ENCODE measurements at places on chromosomes 2 and 18.

DNA sequence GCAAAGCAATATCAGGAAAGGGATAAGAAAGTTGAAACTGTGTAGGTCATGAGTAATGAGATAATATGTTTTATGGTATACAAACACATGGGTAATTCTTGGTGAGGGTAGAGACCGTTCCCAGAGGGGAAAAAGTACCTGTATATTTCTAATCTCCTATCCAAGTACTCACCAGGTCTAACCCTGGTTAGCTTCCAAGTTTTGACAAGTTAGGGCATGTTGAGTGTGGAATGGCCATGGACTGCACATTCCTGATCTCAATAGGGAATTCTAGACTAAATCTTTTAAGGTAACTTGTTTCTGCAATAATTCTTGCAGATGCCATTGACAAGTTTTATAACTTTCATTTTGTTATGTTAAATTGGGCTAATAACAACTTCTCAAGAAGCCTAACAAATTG lies 216.6 kb downstream of the SPAG16 start:
- DNase-seq, result no peak

DNA sequence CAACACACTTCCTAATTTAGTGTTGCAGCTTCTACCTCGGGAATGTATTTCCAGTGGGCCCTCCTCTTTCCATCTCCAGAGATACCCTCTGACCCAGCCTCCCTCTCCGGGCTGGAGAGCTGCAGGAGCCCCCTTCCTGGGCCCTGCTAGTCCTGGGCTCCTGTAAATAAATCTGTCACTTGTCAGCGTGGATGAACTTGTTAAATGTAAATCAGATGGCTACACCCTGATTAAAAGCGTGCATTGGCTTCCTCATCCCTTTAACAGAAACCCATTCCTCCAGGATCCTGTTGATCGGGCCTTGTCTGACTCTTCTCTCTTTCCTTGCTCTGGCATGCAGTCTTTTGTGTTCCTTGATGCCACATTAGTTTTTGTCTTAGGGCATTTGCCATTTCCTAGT lies 2.4 kb downstream of the ZNF236 start:
- DNase-seq, result no peak

DNA sequence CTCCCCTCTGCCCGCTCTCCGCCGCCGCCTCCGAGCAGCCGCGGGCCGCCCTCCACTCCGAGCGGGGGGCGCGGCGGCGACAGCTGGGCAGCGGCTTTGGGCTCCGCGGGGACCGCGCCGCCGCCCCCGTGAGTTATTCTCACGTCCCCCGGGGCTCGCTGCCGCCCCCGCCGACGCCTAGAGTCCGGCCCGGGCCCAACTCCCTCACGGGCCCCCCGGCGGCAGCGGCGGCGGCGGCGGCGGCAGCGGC lies 645 bp downstream of the MIB1 start:
- no peak for DNase-seq

GRCh38 chr2:27378096-27378808 lies 2.3 kb downstream of the ZNF513 start:
- DNase-seq, result no peak

DNA sequence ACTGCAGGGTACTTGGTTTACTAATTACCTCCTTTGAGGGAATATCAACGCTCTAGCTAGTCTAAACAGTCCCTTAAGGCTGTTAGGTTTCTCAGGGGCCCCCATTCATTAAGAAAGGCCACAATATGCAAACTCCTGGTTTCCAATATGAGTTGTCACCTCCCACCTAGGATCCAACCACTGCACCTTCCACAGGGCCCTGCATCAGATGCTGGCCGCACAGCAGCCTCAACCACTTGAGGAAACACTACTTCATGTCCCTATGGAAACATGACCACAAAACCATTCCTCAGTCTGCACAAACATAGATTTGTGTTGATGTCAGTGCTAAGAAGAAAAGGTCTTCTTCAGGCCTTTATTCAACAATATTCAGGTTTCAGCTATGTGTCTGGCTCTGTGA lies 40.9 kb downstream of the STAT4 start:
- DNase-seq, result peak; percentile 56

All from brain microvascular endothelial cell (primary cell).